Endothelial cell (in vitro differentiated cells): ENCODE measurements at places on chromosomes 4 and X. TPM values are rescaled to one million over a fixed set of nuclear protein-coding genes. Genes with fewer than 3 reads are reported as not detected.

DNA sequence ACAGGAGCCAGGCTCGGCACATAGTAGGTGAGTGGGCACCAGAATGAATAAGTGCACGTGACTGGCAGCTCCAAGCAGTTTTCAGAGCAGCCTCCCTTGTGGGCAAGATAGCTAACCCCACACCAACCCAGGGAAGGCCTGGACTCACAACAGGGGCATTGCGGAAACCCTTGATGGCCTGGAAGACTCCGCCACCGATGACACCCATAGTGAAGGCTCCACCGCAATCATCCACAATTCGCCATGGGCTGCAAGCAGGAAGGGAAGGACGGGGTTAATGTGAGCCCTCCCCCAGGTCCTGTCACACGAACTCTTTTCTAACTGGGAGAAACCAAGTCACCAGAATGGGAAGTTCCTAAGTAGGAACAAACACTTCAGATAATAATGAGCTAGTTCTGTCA is 957 bp downstream of the TIMM17B start:
- no peak for DNase-seq

DNA sequence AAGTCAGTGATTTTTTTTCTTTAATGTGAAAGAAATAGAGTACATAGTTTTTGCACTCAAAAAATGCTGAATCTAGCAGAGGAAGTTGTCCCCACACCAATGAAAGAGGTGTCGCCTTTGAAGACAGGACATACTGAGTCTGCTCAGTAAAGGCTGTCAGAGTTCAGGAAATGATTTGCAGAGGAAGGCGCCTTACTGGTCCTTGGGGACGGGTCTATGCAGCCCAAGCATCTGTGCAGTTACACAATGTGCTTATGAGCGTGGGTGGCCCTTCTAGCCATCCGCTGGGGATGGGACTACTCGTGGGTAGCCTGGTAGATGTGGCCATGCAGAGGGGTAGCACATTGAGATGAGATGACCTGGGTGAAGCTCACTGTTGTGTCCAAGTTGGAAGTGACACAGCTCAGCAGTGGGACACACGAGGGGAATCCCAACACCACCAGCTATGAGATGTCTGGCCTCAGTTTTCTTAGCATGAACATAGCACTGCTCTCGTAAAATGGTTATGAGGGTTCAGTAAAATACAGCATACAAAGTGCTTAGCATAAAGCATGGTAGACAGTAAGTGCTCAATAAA is 116.5 kb upstream of the RBPJ start:
- DNase-seq: no peak

PHKA2 gene
- 19.7 TPM for total RNA-seq

GRCh38 chr4:117949621-117950020 is 84.7 kb upstream of the NDST3 start:
- DNase-seq: no peak

DNA sequence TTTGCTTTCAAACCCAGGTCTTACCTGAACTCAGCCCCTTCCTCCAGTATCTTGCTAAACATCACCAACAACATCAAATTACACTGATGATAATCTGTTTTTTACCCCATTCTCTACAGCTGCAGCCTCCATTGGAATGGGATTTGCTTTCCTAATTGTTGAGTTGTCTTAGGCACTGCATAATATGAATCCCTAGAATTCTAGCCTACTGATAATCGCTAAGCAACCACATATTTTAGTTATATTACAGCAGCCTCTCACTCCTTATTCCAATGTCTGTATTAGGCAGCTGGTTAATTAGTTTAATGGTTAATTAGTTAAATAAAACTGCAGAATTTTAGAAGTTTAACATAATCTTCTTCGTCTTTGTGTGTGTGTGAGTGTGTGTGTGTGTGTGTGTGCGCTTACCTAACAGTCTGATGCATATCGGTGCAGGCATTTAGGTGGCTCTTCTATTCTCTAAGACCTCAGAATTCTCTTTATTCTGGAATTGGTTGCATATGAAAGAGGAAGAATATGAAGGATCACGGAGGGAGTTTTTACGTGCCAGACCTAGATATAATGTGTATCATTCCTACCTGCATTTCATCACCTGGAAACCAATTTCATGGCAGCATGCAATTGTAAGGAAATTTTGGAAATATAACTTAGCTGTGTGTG is 5.3 kb upstream of the COMMD8 start:
- no peak for DNase-seq

MAML3 gene
- 31.0 TPM for total RNA-seq

DNA sequence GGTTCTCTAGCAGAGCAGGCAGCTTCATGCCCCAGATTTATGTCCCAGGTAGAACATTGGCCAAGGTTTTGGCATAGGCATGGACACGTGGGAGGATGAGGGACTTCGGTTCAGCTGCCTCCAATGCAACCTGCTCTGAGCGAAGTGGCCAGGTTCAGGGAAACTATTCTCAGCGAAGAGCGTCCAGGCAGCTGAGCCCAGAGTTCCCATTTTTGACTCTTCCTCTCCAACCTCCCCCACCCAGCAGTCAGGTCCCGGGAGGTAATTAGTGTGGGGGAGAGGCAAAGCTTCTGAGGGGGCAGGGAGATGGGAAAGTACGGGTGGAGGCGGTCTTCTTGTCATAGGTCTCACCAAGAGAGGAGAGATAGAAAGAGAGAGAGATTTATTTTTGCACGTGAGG is 1.0 kb downstream of the GABRA4 start:
- no peak for DNase-seq

S100G gene
- not detected for total RNA-seq

DNA sequence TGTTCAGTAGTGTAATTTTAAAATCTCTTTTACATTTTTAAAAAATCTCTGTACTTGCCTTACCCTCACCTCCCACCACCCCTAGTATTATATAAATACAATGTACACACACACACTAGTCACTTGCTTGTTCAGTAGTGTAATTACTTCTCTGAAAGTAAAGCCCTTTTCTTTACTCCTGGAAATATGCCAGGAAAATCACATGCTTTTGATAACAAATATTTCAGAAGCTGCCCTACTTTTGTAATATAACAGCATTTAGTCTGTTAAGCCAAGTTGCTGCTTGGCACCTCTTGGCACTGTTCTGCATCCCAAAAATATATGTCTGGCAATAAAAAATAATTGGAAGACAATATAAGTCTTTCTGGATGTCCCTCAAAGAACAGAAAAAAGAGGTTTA is 172.8 kb upstream of the APOOL start:
- DNase-seq: no peak

JCHAIN gene
- not detected for total RNA-seq

DNA sequence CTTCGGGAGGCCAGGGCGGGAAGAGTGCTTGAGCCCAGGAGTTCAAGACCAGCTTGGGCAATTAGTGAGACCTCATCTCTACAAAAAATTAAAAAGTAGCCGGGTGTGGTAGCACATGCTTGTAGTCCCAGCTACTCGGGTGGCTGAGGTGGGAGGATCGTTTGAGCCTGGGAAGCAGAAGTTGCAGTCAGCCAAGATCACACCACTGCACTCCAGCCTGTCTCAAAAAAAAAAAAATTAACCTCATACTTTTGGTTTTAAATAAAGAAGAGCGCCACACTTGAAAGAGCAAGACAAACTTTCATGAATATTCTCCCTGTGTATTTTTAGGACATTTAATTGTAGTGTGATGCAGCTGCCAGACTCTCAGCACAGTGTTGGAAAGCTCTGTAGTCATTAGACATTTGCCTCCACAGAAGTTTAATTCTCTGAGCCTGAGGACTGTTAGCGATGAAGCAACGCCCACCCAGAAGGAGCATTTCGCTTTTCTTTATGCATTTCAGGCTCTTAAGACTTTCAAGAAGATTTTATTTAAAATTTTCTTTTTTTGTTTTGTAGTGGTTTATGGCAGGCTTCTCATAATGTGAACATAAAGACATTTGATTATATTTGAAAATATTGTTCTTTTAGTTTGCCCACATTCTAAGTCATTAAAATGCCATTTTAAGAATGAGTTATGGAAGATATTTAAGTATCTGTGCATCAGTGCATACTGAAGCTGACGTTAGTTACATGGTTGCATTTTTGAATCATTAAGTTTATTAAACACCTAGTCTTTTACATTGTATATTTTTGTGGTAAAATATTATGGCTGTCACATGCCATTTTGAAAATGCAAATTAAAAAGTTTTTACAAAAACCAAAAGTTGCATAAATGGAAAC is 45.8 kb downstream of the DCLK2 start:
- DNase-seq: no peak

DNA sequence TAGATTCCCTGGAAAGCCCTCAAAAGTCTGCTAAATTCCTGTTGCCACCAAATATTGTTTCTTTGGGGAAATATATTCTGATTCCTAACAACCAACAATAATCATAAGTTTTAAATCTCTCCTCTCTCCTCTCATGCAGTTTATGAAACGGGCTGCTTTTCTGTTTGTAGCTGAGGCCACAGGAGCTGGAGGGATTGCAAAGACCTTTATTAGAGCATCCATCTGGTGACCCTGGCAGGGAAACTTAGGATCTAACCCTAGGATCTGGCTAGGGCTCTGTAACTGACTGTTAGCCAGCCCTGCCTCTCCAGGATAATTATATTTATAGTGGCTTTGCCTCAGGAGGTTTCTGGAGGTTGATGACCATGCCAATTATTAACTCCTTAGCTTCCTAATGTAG is 56.9 kb downstream of the SMAD1 start:
- no peak for DNase-seq

SORCS2 gene
- total RNA-seq: 1.3 TPM

TIGD2 gene
- total RNA-seq: 8.8 TPM

DNA sequence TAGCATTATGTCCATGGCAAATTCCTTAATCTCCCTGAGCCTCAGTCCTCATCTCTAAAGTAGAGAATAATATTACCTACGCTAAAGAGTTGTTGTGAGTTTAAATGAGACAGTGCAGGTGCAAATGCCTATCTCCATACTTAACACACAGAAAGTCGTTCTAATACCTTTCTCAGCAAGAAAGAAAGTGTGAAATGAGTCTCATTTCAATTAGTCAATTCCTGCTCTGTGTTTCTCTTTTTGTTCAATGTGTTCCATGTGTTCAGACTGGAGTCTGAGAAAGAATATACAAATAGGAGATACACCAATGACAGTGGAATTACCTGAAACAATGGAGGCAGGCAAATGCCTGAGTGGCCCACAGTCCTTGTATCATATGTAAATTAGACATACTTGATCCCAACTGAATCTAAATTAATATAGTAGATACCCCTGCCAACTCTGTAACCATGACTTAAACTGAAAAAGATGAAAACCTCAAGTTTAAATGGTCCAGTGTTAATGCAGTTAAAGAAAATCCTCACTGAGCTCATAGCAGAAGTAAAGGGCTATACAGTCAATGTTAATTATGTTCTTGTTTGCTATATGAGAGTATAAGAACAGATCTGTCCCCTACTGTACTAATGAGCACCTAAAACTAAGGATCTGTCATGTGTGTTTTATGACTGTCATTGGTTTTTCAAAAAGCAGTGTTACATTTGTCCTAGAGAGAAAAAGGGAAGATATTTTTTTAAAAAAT is 68.2 kb downstream of the GPC3 start:
- DNase-seq: no peak
